Activated naive CD8-positive, alpha-beta T cell treated with anti-CD3 and anti-CD28 coated beads, Interleukin-2, amount 50 U/mL, for 24 hours (primary cell): ENCODE measurements at places on chromosomes 5 and 9.

- H3K27ac ChIP-seq, result no peak overlapping the region
- DNase-seq, result no peak
- H3K4me1 ChIP-seq, result peaks cover 10% of the 10 kb centered on the region
- no peak overlapping the region for H3K4me3 ChIP-seq
- H3K36me3 ChIP-seq, result no peaks in the 10 kb centered on the region
These were observed 198.1 kb downstream of the EFNA5 start for GRCh38 chr5:107472620-107473064.

GRCh38 chr5:152532714-152533113, 127.6 kb upstream of the NMUR2 start:
- peaks cover under 1% of the 10 kb centered on the region for H3K4me1 ChIP-seq
- DNase-seq, result no peak
- H3K36me3 ChIP-seq, result no peaks in the 10 kb centered on the region
- H3K27ac ChIP-seq, result no peak overlapping the region

DNA sequence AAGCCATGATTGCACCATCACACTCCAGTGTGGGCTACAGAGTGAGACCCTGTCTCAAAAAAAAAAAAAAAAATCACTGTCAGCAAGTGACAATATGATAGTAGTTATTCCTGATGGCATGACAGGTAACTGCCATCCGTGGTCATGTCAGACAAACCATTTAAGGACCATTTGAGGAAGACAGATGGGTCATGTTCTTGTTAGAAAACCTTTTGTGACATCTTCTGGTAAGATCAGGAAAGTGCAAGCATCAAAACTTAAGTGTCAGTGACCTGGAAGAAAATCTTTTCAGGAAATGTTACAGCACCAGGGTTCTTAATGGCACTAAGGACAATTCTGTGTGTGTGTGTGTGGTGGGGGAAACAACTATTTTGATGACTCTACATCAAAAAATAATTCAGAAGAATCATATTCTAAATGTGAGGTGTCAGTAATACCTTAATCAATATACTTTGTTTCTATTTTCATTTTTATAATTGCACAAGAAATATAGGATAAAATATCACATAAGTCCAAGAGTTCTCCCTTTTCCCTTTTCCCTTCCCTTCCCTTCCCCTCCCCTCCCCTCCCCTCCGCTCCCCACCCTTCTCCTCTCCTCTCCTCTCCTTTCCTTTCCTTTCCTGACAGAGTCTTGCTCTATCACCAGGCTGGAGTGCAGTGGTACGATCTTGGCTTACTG, 17.8 kb downstream of the SLC38A9 start:
- no peak overlapping the region for H3K4me3 ChIP-seq
- H3K27ac ChIP-seq, result no peak overlapping the region
- H3K36me3 ChIP-seq, result peaks cover 6% of the 10 kb centered on the region
- H3K4me1 ChIP-seq, result no peaks in the 10 kb centered on the region
- H3K27me3 ChIP-seq, result no peaks in the 10 kb centered on the region
- DNase-seq, result no peak

- H3K27me3 ChIP-seq, result peaks cover 15% of the 10 kb centered on the region
- peaks cover 2% of the 10 kb centered on the region for H3K36me3 ChIP-seq
These were observed 4.5 kb upstream of the CNTLN start for GRCh38 chr9:17130291-17130690.

GRCh38 chr5:31186672-31187267, 6.7 kb upstream of the CDH6 start:
- no peak overlapping the region for H3K4me3 ChIP-seq
- H3K27me3 ChIP-seq, result peaks cover 2% of the 10 kb centered on the region
- DNase-seq, result no peak
- no peaks in the 10 kb centered on the region for H3K4me1 ChIP-seq
- no peaks in the 10 kb centered on the region for H3K36me3 ChIP-seq

GRCh38 chr5:38165435-38165834, 92.9 kb upstream of the EGFLAM start:
- H3K4me3 ChIP-seq, result no peak overlapping the region
- no peaks in the 10 kb centered on the region for H3K36me3 ChIP-seq
- DNase-seq, result no peak

- peaks cover 5% of the 10 kb centered on the region for H3K4me1 ChIP-seq
- H3K27ac ChIP-seq, result no peak overlapping the region
- no peaks in the 10 kb centered on the region for H3K36me3 ChIP-seq
- H3K27me3 ChIP-seq, result no peaks in the 10 kb centered on the region
- no peak for DNase-seq
These were observed 83.5 kb downstream of the PTCH1 start for GRCh38 chr9:95433096-95433819.

DNA sequence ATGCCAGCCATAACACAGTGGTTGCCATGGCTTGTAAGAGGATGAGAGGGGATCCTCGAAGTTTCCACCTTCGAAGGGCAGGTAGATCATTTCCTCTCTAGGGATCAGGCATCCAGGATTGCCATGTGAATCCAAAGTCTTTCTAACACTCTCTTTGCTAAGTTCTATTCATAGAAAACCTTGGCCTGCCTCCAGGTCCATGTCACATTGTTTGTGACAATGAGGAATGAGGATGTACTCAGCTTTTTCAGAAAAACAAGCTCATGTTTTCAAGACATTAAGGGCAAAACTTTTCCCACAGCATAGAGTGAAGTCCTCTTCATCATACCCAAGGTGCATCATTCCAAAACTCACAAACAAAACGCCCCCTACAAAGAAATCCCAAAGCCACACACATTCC, 19.6 kb downstream of the ESM1 start:
- H3K4me3 ChIP-seq, result no peak overlapping the region
- DNase-seq, result no peak
- no peaks in the 10 kb centered on the region for H3K27me3 ChIP-seq

DNA sequence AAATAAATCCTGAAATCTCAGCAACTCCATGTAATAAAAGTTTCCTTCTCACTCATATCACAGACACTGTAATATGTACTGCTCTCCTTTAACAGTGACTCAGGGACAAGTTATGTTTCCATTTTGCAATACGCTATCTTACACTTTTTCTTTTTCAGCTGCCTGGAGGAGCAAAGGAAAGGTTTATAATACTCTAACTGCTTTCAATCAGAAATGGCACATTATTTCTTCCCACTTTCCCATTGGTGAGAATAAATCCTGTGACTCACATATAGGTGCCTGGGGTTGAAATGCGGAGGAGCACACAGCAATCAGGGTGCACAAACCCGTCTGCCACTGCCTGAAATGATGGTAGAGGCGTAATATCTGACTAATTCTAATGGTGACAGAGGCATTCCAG, 186.6 kb downstream of the HINT1 start:
- no peak for DNase-seq
- H3K4me3 ChIP-seq, result no peak overlapping the region
- no peak overlapping the region for H3K27ac ChIP-seq
- H3K27me3 ChIP-seq, result peaks cover 6% of the 10 kb centered on the region

DNA sequence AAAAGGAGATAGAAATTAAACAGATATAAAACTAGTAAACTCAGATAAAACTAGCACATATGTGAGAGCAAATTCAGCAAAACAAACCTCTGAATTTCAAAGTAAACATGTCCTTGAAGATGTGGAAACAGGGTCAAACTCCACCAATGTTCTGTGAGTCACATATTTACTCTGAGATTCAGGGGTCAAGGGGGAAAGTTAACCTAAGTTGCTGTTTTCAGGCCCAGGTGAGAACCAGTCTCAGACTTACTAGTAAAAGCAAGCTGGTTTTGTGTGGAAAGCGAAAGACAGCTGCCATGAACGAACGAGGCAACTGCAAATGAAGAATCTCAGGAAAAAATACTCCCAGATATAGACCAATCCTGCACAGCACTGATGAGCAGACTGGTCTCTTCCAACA, 29.0 kb downstream of the PSMB7 start:
- peaks cover 42% of the 10 kb centered on the region for H3K4me1 ChIP-seq
- no peak overlapping the region for H3K4me3 ChIP-seq
- DNase-seq, result no peak
- peaks cover 31% of the 10 kb centered on the region for H3K36me3 ChIP-seq

DNA sequence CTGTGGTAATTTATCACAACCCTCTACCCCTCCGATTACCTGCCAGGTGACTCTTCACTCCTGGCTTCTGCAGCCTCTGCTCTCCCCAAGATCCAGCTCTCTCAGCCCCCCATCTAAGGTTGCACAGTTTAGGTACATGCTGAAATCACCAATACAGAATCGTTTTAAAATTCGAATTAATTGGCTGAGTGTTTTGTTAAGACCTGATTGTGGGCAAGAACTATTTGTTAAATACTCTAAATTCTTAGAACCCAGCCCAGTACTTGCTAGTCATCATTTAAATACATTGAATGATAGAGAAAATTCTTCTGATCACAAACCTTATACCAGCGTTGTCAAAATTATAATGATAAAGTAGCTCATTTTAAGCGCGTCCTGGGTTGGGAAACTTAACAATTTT, 147.5 kb upstream of the CDKN2B start:
- H3K27ac ChIP-seq, result no peak overlapping the region
- H3K36me3 ChIP-seq, result no peaks in the 10 kb centered on the region
- peaks cover 30% of the 10 kb centered on the region for H3K4me1 ChIP-seq
- H3K4me3 ChIP-seq, result no peak overlapping the region

DNA sequence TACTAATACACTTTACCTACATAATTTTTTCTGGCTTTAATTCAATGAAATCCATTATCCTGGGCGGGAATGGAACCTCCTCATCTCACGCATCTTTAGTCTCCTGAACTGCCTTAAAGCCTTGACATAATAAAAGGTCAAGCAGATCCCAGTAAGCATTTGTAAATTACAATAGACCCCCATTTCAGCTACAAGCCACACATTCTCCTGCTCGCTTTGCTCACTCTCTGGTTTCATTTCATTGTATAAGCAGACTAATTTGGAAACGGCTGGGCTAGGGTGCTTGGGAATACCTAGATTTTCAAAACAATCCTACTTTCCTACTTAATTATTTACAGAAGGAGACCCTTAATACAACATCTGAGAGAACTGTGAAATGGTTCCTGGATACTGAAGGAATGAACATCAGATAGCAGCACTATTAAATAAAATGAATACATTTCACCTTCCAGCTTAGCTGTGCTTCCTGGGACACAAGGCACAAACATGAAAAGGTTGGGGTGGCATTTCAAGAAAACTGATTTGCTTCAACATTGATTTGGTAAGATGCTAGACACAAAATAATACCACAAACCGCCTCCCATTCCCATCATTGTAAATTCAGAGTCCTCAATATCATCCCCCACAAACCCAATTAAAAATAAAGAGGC, 1.5 kb downstream of the JAKMIP2 start:
- H3K36me3 ChIP-seq, result peaks cover 7% of the 10 kb centered on the region
- peak overlapping the region; percentile 89 for H3K4me3 ChIP-seq
- H3K27me3 ChIP-seq, result no peaks in the 10 kb centered on the region

GRCh38 chr5:132059043-132059695, 1.3 kb upstream of the IL3 start:
- no peak overlapping the region for H3K4me3 ChIP-seq
- H3K4me1 ChIP-seq, result peaks cover 84% of the 10 kb centered on the region
- peaks cover 2% of the 10 kb centered on the region for H3K36me3 ChIP-seq
- peak; percentile 43 for DNase-seq
- H3K27ac ChIP-seq, result peak overlapping the region; percentile 54
- no peaks in the 10 kb centered on the region for H3K27me3 ChIP-seq

- no peaks in the 10 kb centered on the region for H3K4me1 ChIP-seq
- DNase-seq, result no peak
- no peaks in the 10 kb centered on the region for H3K36me3 ChIP-seq
- H3K27me3 ChIP-seq, result peaks cover 31% of the 10 kb centered on the region
- no peak overlapping the region for H3K4me3 ChIP-seq
- H3K27ac ChIP-seq, result no peak overlapping the region
These were observed 438 bp upstream of the ARSI start for GRCh38 chr5:150303070-150303615.

DNA sequence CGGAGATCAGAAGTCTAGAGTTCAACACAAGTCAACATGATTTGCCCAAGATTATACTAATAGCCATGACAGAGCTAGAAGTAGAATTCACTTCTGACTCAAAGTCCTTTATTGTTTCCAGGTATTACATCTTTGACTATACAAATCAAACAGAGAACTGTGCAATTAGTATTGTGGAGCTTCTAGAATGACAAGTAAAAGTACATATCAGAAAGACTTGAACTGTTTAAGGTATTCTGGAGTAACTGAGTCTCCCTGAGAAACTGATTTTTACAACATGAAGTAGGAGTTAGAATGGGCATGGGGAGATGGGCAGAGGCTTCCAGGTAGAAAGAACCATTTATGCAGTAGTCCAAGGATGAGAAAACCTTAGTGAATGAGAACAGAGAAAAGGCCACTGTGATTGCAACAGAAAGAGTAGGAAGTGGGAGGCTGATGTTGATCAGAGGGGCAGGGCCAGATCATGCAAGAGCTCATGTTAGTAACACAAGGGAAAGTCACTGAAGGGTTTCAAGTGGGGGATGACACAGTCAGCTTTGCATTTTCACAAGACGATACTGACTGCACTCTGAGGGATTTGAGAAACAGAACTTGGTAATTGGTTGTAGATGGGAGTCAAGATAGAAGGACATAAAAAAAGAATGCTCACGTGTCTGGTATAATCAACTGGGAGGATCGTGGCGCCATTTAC, 280.7 kb downstream of the RFX3 start:
- no peak for DNase-seq
- H3K27me3 ChIP-seq, result no peaks in the 10 kb centered on the region
- H3K4me3 ChIP-seq, result no peak overlapping the region
- H3K36me3 ChIP-seq, result peaks cover 8% of the 10 kb centered on the region
- no peak overlapping the region for H3K27ac ChIP-seq

DNA sequence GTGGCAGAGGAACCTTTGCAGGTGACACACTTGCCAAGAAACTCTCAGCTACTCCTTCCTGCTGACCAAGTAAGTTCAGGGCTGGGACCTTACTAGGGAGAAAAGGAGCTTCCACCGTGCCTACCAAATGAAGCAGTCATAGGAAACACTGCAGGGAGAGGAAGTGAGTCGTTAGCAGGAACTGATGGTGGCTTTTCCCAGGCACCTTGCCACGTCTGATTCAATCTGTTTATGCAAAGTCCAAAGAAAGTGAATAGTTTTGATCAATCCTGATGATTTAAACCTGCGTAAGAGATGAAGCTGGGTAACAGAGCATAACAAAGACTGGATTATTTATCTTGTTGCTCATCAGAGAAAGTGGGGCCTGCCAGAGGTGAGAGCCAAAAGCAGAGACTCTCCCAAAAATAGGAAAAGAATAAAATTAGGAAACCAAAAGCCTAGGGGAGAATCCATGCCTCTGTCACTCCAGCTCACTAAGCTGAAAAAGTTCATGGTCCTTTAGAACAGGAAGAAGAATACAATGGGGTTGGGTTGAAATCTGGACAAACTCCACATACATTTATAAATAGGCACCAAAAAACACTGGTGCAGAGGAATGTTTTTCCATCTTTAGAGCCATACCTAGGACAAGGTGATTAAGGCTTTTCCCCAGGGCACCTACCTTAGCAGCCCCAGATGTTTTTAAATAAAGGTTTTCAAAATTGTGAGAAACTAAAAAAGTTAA, 9.3 kb upstream of the PFDN1 start:
- peaks cover 3% of the 10 kb centered on the region for H3K4me1 ChIP-seq
- DNase-seq, result no peak
- H3K4me3 ChIP-seq, result no peak overlapping the region
- no peaks in the 10 kb centered on the region for H3K36me3 ChIP-seq
- no peak overlapping the region for H3K27ac ChIP-seq
- H3K27me3 ChIP-seq, result no peaks in the 10 kb centered on the region

- no peak for DNase-seq
- no peaks in the 10 kb centered on the region for H3K36me3 ChIP-seq
- no peaks in the 10 kb centered on the region for H3K4me1 ChIP-seq
- H3K27ac ChIP-seq, result no peak overlapping the region
- H3K27me3 ChIP-seq, result no peaks in the 10 kb centered on the region
These were observed 26.4 kb downstream of the MARCHF3 start for GRCh38 chr5:127003798-127004495.
